ENCODE measurements at places on chromosomes 5 and 9.

DNA sequence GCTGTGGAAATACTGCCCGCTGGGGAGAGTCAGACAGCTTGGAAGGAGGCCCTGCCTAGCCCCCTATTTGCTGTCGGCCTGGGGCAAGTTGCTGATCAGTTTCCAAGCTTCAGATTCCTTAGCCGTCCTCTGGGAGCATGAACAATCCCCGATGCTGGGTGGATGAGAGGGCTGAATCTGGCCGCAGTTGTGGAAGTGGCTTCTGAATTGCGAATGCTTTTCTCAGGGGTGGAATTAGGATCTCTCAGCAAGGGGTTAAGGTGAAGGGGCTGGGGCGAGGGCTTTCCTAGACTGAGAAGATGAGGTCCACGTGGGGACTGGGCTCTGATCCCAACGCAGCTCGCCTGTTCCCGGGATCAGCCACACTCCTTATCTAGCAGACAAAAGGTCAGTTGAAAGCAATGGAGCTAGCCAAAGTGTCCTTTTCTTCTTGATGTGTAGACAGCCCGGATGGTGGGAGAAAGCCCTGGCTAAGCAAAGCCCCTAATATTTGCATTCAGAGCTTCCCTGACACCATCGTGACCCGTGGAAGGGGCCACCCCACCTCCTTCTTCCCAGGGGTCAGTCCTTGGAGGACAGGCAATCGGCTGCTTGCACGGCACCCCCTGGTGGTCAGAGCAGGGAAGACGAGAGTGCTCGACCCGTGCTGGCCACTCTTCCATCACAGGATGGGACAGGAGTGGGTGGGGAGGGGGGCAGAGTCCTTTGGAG lies 54.9 kb downstream of the COL15A1 start:
- peak; percentile 52 for DNase-seq

GRCh38 chr9:123686131-123686828 lies 243.6 kb downstream of the DENND1A start:
- DNase-seq: no peak

DNA sequence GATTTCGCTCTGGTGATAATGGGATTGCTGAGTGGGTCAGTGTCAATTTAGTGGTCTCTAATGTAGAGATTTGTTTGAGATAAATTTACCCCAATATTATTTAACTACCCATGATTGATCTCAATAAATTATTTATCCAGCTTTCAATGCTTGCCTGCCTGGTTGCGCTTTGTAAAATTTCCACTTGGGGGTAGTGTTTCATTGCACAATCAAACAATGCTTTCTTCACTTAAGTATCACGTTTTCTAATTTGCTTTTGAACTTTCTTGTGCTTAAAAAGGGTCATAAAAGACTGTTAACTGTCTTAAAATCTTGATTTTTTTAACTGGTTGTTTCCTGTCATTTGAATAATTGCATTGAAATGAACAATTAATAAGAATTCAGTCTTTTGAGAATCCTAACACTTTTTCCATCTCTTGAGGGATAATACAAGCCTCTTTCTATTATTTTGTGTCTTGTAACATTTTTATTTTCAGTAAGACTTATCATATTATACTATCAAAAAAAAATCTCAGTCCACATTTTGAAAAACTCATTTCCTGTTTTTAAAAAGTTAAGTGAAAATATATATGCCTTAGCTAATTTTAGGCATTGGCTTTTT lies 18.7 kb downstream of the HSD17B4 start:
- no peak for DNase-seq

DNA sequence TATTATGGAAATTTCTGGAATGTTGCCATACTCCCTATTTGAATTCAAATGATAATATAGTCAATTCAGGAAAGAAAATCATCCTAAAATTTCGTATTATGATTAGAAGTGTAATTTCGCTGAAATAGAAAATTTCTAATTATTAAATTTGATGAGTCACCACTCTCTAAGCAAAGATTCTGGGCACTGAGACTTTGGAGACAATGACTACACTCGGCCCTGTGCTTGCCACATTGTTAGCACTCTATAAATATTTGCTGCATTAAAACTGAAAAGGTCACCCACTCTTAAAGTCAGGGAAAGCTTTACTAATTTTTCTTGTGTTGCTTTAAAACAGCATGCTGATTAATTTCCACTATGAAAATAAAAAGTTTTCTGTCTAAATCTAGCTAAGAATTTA lies 240.3 kb downstream of the TLE4 start:
- no peak for DNase-seq

GRCh38 chr9:32292611-32293010 lies 91.8 kb upstream of the ACO1 start:
- no peak for DNase-seq

- DNase-seq: no peak
Measured at GRCh38 chr9:105047742-105048041, 119.7 kb upstream of the ABCA1 start.

GRCh38 chr5:174911118-174911517 lies 186.7 kb downstream of the MSX2 start:
- DNase-seq: no peak

- no peak for DNase-seq
Measured at GRCh38 chr9:87199278-87199677, 252.0 kb upstream of the GAS1 start.

- DNase-seq: no peak
Measured at GRCh38 chr5:138111937-138112336, 27.3 kb downstream of the NME5 start.
